Fibroblast of the conjunctiva (primary cell): ENCODE measurements at places on chromosomes 11 and 22.

DNA sequence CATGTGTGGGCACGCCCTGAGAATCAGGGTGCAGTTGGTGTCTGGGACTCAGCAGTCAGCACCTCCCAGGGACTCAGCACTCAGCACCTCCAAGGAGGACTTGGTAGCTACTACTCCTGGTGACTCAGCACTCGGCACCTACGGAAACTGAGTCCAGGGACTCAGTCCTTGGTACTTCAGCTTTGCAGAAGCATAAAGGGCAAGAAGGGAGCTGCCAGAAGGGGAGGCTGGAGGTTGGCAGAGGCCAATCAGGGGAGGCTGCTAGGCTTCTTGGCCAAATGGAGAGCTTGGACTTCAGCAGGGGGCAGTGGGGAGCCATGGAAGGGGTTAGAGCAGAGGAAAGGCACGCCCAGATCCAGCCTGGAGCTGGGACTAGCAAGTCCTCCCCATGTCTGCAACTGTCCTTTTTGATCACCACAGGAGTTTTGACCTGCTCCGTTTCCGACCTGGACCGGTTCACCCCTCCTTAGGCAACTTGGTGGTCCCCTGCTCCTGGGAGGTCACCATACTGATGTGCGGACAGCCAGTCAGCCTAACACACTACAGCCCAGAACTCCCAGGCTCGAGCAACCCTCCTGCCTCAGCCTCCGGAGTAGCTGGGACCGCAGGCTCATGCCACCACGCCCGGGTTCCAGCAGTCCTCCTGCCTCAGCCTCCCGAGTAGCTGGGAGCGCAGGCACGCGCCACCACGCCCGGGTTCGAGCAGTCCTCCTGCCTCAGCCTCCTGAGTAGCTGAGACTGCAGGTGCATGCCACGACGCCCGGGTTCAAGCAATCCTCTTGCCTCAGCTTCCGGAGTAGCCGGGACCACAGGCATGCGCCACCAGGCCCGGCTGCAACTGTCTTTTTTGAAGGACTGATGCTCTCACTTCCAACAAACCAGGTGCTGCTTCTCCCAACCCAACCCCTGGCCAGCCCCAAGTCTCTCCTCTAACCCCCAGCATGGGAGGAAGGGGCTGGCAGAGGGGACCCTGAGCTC is 1.5 kb downstream of the ANO9 start:
- DNase-seq = no peak

DNA sequence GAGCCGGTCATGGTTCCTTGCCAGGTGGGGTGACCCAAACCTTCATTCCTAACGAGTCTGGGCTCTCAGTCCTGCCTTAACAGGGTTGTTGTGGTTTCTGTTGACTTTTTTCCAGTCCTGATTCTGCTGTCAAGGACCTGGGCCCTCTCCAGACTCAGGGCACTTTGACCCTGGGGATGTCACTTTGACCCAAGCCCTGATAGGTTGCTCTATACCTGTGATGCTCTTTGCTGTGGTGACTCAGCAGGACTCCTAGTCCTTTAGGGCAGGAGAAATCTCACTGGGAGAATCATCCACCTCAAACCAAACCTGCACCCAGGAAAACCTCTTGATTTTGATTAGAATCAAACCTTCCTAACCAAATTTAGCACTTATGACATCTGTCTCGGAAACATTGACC is 20.5 kb upstream of the MPPED1 start:
- DNase-seq = no peak

- DNase-seq = no peak
Measured at GRCh38 chr11:120959189-120959588, 64.7 kb upstream of the TBCEL start.

DNA sequence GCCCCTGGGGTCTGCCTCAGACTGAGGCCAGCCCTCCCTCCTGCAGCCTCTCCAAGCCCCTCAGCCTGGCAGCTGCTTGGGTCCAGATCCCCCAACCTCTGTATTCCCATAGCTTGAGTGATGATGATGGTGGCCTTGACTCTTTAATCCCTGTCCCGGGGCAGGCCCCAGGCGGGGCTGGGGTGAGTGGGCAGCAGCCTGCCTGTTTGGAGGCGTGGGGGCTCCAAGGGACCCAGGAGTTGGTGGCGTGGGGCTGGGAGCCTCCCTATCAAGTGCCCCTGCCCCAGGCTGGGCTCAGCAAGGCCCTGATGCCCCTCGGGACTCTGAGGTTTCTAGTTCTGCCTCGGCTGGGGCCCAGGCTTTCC is 22.5 kb downstream of the PPIL2 start:
- no peak for DNase-seq

- DNase-seq = no peak
Measured at GRCh38 chr11:107102692-107103477, 84.6 kb upstream of the GUCY1A2 start.

DNA sequence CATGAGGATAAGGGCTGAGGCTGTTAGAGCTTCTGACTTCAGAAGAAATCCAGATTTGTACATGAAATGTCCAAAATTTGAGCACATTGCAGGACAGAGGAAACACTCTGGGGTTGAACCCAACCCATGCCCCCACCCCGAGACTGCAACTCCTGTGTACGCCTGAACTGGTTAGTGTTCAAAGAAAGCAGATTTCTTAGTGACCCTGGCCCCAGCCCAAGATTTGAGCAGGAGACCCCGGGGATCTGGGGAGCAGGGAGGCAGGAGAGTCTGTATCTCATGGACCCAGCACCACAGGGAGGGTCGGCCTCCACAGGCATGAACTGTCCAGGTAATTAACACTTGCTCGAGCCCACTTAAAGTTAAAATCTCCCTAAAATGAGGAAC is 69.3 kb upstream of the WNT7B start:
- DNase-seq = no peak

DNA sequence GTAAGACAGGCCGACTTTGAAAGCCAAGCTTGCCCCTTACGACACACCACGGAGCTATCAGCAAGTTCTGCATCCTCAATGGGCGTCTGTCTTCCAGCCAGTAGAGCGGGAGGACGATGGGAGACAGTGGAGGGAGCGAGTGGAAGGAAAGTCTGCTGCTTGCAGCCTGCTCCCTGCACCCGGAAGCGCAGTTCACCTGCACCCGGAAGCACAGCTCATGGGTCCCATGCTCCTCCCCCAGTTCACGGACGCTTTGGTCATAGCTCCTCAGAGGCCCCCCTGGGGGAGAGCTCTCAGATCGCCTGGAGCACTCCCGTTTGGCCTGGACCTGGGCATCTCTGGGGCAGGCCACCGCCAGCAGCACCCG is 51.3 kb downstream of the FBLN1 start:
- no peak for DNase-seq

- no peak for DNase-seq
Measured at GRCh38 chr11:104130161-104130560, 33.8 kb downstream of the PDGFD start.

DNA sequence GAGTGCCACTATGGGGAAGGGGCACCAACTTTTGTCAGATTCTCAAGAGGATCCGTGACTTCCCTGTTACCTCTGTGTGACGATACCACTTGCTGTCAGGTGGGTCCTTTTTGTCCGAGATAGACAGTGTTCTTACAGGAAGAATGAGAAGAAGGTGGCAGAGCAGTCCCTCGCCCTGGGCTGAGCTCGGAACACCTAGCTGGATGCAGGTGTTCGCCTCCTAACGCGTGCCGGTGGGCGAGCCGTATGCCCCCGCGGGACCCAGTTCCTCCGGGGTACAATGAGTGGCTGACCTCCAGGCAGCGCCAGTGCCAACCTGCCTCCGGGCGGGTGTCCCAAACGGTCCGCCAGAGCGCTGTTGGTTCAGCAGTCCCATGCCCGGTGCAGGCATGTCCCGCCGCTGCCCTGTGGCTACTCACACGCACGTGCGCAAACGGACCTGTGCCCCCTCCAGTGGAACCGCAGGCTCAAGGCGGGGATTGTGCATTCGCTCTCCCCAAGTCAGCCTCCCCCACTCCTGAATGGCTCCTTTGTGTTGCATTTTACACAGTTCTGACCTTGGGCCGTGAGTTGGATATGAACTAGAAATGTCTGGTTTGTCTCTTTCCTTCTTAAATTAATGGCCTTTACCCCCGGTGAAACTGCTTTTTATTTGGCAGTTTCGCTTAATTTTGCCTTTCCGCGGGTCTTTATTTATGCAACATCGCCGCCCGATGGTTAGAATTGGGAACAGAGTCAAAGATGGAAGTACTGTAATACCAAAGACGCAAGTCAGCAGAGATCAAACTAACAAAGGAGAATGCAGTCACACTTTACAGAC is 1.1 kb upstream of the ABTB2 start:
- peak; percentile 64 for DNase-seq

GRCh38 chr11:65572356-65573051 is at the start of gene FAM89B:
Gene FAM89B (plus strand): TSS chr11:65572538. CDS start chr11:65572670, 132 bp downstream.
- DNase-seq = peak; percentile 47

- peak; percentile 84 for DNase-seq
Measured at GRCh38 chr22:49970528-49971231, 10.1 kb downstream of the PIM3 start.

DNA sequence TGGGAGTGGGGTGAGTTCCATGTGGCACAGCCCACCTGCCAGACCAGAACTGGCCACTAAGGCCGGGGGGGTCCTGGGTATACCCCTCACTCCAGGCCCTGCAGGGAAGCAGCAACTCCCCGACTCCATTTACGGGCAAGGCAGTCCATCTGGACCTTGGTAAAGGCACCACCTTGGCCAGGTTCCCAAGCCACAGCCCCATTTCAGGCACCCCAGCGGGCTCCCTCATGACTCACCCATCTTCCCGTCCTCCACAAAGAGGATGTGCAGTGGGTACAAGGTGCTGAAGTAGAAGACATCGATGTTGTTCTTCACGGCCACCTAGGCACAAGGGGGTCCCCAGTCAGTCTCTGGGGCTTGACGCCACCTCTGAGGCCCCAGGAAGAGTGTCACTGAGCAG is 15.7 kb upstream of the RASL10A start:
- no peak for DNase-seq

DNA sequence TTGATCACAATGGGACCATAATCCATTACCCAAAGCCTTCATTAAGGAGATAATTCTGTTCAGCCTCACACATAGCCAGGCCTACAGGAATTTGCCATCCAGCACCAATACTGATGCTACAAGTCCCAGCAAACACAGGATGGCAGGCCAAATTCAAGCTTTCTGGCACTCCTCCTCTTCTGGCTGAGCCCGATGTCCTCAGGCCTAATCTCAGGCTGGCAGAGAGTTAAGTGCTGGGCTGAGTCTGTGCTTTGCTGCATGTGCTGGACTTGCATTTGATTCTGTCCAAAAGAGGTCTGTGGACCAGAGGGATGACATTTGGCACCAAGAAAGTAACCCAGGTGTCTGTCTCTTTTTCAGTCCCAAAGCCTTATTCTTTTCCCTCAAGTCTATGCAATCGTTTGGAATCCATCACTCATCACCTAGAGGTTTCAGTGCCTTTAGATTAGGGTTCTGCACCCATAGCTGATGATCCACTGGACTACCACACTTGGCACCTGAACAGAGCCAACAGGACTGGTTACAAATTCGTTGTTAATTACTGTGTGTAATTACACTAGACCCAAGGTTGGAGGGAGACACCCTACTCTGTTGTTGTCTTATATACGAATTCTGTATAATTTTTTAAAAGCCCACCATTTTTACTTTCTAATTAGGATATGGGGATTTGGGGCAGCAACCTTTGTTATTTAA is 19.4 kb upstream of the LIN7C start:
- no peak for DNase-seq

DNA sequence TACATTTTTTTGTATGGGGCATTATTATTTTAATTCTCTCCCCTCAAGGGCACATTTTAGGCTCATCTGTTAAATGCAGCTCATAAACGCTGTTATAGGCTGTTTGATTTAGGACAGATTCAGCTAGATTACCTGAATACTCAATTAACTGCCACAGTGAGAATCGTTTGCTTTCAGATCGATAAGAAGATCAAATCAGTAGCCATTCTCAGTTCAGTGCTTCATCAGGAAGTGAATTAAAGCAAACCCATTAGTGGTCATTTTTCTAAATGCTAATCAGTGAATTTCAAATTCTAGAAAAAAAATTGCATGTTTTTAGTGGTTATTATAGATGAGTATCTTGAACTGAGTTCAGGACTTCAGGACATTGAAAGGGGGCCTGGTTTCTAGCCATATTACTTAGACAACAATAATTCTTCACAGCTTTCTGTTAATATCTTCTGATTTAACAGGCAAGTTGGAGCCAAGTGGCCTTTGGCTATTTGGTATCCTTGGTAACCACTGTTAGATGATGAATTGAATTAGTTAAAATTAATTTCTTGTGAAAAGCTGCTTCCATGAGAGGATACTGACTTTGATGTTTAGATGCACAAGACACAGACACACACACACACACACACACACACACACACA is 18.6 kb downstream of the SYT9 start:
- no peak for DNase-seq

DNA sequence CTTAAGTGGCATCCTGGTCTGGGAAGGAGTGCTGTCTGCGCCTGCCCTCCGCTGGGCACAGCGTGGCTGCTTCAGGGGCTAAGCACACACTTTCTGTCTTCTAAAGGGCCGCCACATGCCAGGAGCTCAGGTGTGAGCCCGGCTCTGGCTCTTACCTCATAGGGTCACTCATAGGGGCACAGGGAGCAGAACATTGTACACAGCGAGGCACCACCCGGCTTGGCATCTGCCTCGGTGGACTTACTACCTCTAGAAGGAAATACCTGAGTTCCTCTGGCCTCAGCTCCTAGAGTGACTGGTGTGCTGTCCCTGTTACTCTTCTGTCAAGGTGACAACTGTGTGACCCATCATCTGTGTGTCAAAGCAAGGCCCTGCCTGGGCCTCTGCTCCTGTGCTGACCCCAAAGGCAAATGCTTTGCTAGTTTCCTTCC is 13.4 kb downstream of the NEAT1 start:
- DNase-seq = no peak

DNA sequence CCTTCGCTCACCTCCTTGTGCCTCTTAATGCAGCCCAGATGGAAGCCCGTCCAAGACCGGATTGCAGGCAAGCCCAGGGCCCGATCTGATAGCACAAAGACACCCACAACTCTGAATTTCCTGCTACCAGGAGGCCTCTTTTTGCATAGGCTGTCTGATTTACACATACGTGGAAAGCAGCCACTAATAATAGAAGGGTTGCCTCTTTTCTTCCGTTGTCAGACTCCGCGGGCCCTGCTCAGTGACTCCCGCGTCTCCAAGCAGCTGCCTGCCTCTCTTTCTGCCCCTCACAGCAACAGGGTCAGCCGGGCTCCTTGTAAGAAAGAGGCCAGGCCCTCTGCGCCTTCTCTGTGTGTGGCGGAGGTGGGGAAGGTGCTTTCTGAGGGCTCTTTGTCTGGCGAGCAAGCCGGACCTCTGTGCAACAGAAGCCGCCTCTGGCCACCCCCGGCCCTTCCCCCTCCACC is 26.7 kb downstream of the FLI1 start:
- DNase-seq = no peak
